ENCODE measurements at places on chromosomes 2 and 18.

GRCh38 chr2:158837645-158838044 lies 42.5 kb downstream of the DAPL1 start:
- no peak for ATAC-seq

- ATAC-seq: no peak
Measured at GRCh38 chr2:219384083-219384713, 3.5 kb downstream of the DNPEP start.

GRCh38 chr18:23853448-23854195 lies 160.9 kb upstream of the TTC39C start:
- no peak for ATAC-seq

DNA sequence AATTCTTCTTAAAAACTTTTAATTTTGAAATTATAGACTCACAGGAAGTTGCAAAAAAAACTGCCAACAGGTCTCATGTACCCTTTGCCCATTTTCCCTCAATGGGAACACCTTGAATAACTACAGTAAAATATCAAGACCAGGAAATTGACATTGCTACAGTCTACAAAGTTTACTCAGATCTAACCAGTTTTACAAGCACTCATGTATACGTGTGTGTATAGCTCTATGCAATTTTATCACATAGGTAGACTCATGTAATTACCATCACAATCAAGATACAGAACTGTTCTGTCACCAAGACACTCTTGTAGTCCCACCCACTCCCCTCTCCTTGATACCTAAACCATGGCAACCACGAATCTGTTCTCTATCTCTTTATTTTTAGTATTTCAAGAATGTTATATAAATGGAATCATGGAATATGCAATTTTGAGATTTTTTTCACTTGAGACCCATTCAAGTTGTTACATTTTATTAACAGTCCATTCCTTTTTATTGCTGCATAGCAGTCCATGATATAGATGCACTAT lies 6.6 kb downstream of the HYCC2 start:
- no peak for ATAC-seq

DNA sequence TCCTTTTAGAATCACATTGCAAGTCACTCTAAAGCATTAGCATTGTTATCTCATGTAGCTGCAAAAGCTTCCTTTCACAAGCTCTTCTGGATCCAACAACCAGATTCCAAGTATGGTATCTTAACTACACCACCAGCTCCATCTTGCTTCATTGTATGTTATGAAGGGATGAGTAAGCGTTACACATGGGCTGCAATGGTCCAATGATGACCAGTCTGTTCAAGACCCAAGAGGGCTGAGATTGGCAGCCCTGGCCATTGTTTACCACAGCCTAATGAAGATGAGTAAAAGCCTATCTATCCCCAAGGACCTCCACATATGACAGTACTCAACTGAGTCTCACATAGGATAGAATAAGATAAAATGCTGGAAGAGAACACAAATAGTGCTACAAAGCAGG lies 6.3 kb downstream of the CFLAR start:
- no peak for ATAC-seq

DNA sequence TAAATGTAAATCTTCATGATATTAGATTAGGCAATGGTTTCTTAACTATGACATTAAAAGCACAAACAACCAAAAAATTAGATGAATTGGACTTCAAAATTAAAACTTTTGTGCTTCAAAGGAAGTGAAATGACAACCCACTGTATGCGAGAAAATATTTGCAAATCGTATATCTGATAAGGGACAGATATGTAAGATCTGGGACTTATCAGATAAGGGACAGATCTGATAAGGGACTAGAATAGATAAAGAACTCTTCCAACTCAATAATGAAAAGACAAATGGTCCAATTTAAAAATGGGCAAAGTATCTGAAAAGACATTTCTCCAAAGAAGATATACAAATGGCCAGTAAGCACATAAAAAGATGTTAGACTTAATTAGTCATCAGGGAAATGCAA lies 29.2 kb downstream of the ADRA2B start:
- no peak for ATAC-seq

DNA sequence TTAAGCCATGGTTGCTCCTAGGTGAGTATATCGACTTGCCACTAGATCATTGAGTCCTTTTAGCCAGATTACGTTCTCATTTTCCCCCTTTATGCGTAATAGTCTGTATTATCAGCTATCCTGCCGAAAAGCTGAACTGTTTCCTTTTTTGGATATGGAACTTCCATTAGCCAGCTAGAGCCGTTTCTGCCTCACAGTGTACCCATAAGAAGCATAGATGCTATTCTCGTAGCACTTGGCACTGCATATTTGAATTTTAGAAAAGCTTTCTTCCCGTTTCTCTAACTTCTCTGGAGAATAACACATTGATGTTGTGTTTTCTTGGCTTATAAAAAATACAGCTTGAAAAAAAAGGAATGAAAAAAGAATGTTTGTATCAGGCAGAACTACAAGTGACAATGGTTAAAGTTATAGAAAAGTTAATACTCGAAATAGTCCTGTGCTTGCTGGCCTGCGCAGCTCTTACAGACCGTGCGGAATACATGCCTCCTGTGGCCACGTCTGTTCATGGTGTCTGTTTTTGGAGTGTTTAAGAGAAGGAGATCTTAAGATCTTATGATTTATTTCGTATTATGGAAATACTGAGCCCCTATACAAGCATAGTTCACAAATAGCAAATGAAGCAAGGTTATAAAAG lies 710 bp downstream of the DUSP19 start:
- no peak for ATAC-seq

Data from motor neuron (in vitro differentiated cells).